Hepatocyte (in vitro differentiated cells): ENCODE measurements at places on chromosomes 3 and 15. TPM values are rescaled to one million over a fixed set of nuclear protein-coding genes. Genes with fewer than 3 reads are reported as not detected.
A peak's percentile ranks its signal among the peaks of the same experiment; 100 is the strongest.

GRCh38 chr3:172087602-172088580, 48.5 kb downstream of the FNDC3B start:
- no peak for DNase-seq
- H3K4me3 ChIP-seq, result no peak overlapping the region
- H3K27ac ChIP-seq, result peak overlapping the region; percentile 29
- no peaks in the 10 kb centered on the region for H3K36me3 ChIP-seq
- H3K27me3 ChIP-seq, result no peaks in the 10 kb centered on the region
- peaks cover 17% of the 10 kb centered on the region for H3K4me1 ChIP-seq

GRCh38 chr3:120831066-120831465, 76.9 kb upstream of the STXBP5L start:
- H3K27me3 ChIP-seq, result no peaks in the 10 kb centered on the region
- no peak overlapping the region for H3K27ac ChIP-seq
- H3K4me1 ChIP-seq, result no peaks in the 10 kb centered on the region
- no peak overlapping the region for H3K4me3 ChIP-seq
- no peak for DNase-seq

DNA sequence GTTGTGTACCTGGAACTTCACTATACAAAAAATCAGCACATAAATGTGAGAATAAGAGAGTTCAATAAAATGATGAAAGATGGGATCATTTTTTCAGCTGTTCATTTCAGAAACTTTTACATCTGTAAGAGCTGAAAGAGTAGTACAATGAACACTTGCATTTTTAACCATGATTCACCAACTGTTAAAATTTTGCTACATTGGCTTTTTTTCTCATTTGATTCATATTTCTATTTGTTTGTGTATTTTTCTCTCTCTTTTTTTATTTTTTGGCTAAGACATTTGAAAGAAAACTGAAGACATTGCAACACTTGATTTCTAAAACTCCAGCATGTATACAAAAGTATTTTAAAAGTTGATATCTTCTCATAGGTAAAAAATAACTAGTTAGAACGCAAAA, 98.3 kb upstream of the CDIN1 start:
- no peaks in the 10 kb centered on the region for H3K36me3 ChIP-seq
- DNase-seq, result no peak
- H3K4me1 ChIP-seq, result no peaks in the 10 kb centered on the region
- no peaks in the 10 kb centered on the region for H3K27me3 ChIP-seq
- H3K4me3 ChIP-seq, result no peak overlapping the region

DNA sequence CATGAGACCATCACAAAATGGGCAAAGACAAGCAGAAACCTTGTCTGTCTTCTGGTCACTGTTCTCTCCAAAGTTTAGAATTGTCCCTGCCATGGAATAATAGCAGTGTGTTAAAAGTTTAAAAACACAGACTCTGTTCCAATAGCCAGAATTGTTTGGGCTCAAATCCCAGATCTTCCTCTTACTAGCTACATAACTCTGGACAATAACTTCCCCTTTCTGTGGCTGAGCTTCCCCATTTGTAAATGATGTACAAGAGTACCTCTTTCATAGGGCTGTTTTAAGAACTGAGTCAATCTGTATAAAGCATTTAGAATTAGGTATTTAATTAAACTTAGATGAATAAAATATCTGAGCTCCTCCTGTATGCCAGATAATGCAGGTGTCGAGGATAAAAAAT, 623.0 kb downstream of the NTRK3 start:
- no peak for DNase-seq
- H3K27me3 ChIP-seq, result peaks cover 5% of the 10 kb centered on the region
- H3K27ac ChIP-seq, result no peak overlapping the region
- H3K4me3 ChIP-seq, result no peak overlapping the region
- no peaks in the 10 kb centered on the region for H3K4me1 ChIP-seq

- H3K27ac ChIP-seq, result no peak overlapping the region
- no peaks in the 10 kb centered on the region for H3K36me3 ChIP-seq
- no peak for DNase-seq
- H3K4me1 ChIP-seq, result no peaks in the 10 kb centered on the region
- no peak overlapping the region for H3K4me3 ChIP-seq
These were observed 124.2 kb upstream of the AADACL2 start for GRCh38 chr3:151609491-151609890.

GRCh38 chr15:87710406-87710805, 546.1 kb downstream of the NTRK3 start:
- H3K27ac ChIP-seq, result peak overlapping the region; percentile 47
- peaks cover 7% of the 10 kb centered on the region for H3K4me1 ChIP-seq
- no peaks in the 10 kb centered on the region for H3K27me3 ChIP-seq
- peak; percentile 39 for DNase-seq
- no peak overlapping the region for H3K4me3 ChIP-seq
- no peaks in the 10 kb centered on the region for H3K36me3 ChIP-seq

GRCh38 chr15:90315278-90315982, 36.7 kb upstream of the ZNF774 start:
- peak overlapping the region; percentile 47 for H3K27ac ChIP-seq
- H3K27me3 ChIP-seq, result no peaks in the 10 kb centered on the region
- no peaks in the 10 kb centered on the region for H3K36me3 ChIP-seq
- peak; percentile 51 for DNase-seq
- no peak overlapping the region for H3K4me3 ChIP-seq
- peaks cover 9% of the 10 kb centered on the region for H3K4me1 ChIP-seq

GRCh38 chr15:59174835-59175831, 31.5 kb upstream of the LDHAL6B start:
- H3K36me3 ChIP-seq, result no peaks in the 10 kb centered on the region
- H3K27ac ChIP-seq, result peak overlapping the region; percentile 41
- H3K4me1 ChIP-seq, result peaks cover 12% of the 10 kb centered on the region
- H3K27me3 ChIP-seq, result no peaks in the 10 kb centered on the region

GRCh38 chr3:73808862-73809509, 184.2 kb upstream of the PDZRN3 start:
- no peaks in the 10 kb centered on the region for H3K4me1 ChIP-seq
- no peak overlapping the region for H3K4me3 ChIP-seq
- no peak for DNase-seq
- no peak overlapping the region for H3K27ac ChIP-seq
- H3K36me3 ChIP-seq, result no peaks in the 10 kb centered on the region

The CHRD gene
- total RNA-seq, result 13.6 and 15.0 TPM in 2 replicates

The ZNF80 gene
- total RNA-seq, result not detected in 2 replicates

The DNAH12 gene
- total RNA-seq, result 1.1 and 1.5 TPM in 2 replicates

The GP9 gene
- total RNA-seq, result not detected in 2 replicates
